H1 (cell line): ENCODE measurements at places on chromosomes 5 and 9.
A peak's percentile ranks its signal among the peaks of the same experiment; 100 is the strongest.

DNA sequence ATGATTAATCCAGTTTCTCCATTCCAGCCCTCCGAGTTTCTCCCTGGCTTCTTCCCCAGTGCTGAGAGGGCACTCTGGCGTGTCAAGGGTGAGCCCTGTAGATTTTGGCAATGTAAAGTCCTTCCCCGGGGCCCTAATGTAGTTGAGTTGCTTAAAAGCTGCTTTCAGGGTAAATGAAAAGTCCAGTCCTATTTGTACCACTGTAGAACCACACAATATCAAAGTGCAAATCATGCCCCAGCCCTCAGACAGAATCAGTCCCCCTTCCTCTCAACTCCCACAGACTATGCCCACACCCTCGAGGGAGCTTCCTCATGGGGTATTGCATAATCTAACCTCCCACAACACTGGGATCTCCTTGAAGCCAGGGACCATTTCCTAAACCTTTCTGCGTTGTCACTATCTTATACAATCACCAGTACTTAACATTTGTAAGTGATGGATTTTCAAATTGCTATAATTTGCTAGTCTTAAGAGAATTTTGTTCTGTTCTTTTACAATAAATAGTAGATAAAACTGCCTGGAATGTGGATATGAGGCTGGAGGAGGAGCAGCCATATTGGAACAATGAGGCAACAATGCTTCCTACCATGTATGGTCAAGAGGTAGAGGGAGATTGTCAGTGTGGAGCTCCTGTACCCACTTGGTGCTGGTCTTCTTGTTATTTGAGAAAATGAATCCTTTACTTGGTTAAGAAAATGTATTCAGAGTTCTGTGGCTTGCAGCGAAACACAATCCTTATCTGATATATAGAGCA is 34.4 kb downstream of the ZNF366 start:
- no peak for DNase-seq

DNA sequence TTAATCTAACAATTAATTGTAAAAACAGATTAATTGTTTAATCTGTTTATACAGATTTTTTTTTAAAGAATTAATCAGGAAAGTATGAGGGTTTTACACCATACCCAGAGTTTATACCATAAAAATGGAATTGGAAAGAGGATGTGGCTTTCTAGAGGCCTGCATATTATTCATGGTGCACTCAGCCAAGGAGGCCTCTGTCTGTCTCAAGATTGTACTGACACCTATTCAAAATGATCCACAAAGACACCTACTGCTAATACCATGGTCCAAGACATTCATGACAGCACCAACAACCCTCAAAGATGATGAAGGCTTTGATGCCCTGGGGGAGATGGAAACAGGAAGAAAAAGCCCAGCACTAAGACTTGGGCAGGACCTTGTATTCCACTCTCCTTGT is 58.1 kb upstream of the MAST4 start:
- DNase-seq: no peak

DNA sequence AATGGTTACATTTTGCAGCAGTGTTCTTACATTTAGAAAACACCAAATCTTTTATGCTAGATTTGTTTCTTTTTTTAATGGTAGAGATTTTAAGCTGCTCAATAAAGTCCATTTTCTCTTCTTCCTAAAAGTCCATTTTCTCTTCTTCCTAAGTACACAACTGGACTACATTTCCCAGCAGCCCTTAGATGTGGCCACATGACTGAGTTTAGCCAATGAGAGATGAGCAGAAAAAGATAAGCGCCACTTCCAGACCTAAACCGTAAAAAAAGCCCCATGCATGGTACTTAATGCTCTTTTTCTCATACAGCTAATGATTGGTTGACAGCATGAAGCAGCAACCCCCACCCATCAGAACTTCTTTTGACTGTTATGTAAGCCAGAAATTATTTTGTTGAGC is 206.7 kb downstream of the FAM114A2 start:
- DNase-seq: no peak

GRCh38 chr5:5941486-5941885 is 436.9 kb downstream of the MED10 start:
- no peak for DNase-seq

GRCh38 chr5:90967443-90967842 is 408.8 kb downstream of the ADGRV1 start:
- no peak for DNase-seq

DNA sequence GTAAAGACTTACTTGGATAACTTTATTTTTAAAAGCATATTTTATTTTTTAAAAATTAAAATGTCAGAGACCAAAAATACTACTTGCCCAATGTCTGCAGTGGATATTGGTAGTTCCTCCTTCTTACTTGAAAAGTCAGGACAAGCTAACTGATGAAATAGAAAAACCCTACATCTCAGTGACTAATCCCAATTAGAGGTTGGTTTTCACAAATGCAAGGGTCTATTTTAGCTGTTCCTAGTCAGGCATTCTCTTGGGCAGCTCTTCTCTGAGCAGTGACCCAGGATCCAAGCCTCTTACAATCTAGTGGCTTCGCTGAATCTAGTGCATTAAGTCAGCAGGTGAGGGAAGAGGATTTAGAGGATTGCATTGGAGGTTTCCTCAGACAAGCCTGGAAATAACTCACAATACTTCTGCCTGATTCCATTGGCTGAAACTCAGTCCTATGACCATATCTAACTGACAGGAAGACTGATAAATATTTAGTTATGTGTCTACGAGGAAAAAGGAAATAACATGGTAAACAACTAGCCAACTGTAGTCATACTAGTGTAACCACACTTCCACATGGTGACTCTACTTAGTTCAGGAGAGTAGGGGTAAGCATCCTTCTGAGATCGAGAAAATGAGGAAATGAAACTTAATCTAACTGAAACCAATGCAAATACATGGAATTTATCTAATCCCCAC is 34.2 kb upstream of the MIER3 start:
- no peak for DNase-seq

DNA sequence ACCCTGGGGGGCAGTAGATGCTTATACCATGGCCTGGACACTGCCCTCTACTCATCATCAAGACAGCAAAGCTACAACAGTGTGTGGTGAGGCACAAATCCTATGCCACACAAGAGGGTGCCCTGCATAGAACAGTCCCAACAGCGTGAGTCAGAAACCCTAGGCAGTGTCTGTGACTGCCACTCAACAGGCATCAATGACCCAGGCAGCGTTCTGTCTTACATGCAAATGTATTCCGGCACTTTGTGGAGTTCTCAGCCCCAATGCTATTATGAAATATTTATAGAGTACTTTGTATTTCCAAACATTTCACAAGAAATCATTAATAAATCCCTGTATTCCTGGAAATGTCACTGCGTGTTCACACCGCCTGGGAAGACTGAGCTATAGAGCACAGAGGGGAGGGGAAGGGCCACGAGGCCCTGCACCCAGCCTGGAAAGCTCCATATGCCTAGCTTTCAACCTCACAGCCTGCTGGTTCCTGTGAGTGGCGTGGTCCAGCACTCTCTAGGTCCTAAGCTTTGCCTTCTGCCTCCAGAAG is 77.7 kb downstream of the NIPSNAP3B start:
- DNase-seq: no peak

DNA sequence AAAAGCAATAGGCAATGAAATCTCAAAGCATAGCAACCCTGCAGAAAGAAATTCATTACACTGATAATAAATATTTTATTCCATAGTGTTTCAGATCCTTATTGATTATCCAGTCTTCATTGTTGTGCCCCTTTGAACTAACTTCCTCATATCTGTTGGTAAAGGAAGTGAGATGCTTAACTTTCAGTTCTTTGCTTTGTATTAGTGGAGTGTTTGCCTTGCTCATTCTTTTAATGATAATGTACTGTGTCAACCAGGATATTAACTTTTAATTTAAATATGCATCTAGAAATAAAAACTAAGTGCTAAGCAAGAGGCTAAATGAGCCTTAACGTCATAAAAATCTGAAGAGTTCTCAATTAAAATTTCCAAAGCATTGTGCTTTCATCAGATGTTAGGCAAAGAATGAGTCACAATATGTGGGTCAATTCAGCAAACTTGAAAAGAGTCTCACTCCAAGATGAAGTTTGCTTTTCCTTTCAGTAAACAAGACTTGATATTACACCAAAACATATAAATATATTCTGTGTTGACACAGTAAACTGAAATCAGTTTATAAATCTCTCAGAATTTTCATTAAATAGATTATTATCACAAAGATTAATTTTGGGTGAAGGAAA is 105.9 kb downstream of the GIN1 start:
- no peak for DNase-seq

DNA sequence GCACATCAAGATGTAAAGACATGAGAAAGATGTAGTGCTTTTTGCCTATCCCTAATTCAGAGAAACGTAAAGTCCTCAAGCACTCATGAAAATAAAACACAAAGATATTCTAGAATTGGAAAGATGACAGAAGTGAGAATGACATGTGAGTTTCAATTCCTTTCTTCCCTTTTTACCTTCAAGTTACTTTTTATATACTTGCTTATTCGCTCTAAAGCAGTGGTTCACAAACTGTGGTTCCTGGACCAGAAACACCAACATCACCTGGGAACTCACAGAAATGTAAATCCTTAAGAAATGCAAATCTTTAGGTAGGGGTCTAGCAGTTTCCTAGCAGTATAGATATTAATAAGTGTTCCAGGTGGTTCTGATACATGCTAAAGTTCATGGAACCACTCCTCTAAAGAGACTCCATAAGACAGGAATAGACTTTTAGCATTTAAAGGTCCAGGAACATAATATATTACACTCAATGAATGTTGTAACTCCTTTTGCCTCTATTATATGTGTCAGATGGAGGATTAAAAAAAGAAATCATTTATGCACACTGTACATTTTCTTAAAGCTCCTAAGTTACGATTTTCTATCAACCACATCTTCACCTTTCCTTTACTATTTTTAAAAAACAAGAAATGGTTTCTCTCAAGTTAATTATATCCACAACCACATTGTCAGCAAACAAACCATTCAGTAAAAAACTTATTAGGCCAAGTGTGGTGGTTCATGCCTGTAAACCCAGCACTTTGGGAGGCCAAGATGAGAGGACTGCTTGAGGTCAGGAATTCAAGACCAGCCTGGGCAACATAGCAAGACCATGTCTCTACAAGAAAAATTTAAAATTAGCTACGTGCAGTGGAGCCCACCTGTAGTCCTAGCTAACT is 39.9 kb downstream of the ERP44 start:
- no peak for DNase-seq

DNA sequence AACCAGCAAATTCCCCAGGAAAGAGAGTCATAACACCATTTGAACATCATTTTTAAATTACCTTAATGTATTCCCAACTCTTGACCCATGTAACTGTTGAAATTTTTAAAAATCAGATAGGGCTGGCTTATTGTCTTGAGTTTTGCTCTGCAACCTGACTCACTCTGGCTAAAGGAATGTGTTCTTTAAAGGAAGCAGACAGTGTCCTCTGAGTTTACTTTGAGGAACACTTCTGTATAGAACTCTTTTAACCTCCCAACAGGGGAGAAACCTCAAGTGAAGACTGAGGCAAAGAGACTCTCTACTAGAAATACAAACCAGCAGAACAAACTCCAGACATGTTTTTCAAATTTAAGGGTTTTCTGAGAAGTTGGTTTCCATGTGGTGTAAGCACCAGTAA is 248.9 kb downstream of the CWC27 start:
- DNase-seq: no peak

DNA sequence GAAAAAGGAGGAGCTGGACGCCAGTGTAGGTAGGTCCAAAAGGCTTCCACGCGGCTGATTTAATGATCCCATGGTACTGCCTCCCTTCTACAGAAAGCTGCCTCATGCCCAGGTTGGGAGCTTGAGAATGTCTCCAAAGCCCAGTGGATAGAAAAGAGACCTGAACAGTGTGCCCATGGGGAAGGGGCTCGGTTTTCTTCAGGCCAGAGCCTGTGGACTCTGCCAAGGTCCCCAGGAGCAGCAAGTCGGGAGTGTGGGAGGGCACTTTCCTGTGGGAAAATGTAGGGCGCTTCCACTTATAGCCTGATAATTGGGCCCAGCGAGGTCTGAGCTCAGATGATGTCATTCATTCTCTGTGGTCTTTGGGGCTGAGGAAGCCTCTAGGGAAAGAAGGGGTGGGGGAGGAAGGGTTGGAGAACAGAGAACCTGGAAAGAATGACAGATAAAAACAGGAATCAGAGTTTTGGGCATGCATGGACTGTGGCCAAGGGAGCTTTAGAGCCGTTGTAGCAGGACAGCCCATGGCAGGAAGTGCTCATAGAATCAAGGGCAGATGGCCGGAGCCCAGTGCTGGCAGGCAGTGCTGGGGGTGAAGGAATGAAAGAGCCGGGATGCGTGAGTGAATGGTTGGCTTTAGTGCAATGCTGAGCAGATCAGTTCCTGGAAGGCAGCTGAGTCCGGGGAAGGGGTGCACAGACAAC is 42.5 kb upstream of the SH3PXD2B start:
- DNase-seq: peak; percentile 24

GRCh38 chr5:132017738-132018625 is 6.5 kb upstream of the ACSL6 start:
- peak; percentile 35 for DNase-seq

GRCh38 chr9:32384002-32384363 is 460 bp upstream of the ACO1 start:
- DNase-seq: no peak

- DNase-seq: no peak
These were observed 405.3 kb downstream of the TLE4 start for GRCh38 chr9:79977074-79977435.

DNA sequence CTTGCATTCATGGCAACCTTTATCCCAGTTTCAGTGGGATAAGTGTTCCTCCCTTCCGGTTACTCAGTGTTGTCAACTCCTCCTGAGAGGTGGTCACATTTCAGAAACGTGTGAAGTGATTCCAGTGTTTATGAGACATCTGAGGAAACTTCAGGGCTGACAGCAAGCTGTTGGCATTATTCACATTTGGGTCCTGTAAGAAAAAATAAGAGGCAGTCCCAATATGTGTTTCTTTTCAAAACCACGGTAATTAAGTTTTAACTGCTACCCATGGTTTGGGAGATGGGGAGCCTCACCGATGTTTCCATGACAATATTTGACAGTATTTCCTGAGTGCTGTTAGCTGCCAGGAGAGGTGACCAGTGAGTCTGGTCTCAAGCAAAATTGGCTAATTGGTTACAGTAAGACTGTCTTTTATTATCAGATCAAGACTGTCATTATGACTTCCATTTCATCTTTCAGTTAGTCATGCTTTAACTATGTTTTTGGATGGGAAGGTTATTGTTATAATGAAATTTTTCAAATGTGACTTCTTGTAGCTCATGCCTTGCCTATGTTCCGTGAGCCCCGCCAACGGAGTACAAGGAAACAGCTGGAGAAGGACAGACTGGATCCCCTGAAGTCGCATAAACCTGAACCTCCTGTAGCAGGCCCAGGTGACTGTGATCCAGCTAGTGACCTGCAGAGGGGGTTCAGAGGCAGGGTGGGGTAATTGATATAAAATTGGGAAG is 115.3 kb downstream of the GDNF start:
- DNase-seq: no peak

- no peak for DNase-seq
These were observed 211.9 kb upstream of the IRX4 start for GRCh38 chr5:2094616-2094995.
